ENCODE measurements at places on chromosomes 3 and 15.

GRCh38 chr3:112302150-112302830 lies 8.3 kb upstream of the SLC9C1 start:
- DNase-seq: no peak

GRCh38 chr15:25439369-25439836 lies 579 bp upstream of the UBE3A start:
- DNase-seq: no peak

DNA sequence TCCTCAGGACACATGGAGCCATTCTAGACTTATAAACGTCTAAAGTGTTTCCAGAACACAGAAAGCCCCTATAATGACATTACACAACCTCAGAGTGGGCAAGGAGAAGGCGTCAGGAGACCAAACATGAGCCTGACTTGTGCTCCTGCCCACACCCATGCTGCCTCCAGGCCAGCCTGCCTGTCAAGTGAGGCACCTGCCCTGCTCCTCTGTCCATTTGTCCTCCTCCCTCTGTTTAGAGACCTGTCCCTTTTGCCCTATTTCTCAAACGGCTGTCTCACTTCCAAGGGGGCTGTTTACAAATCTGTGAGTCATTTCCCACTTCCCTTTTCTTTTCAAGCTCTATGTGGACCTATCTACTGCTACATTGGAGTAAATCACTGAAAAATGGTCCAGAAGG lies 21.0 kb downstream of the ZDHHC3 start:
- no peak for DNase-seq

GRCh38 chr3:66948838-66949237 lies 49.3 kb upstream of the KBTBD8 start:
- no peak for DNase-seq

DNA sequence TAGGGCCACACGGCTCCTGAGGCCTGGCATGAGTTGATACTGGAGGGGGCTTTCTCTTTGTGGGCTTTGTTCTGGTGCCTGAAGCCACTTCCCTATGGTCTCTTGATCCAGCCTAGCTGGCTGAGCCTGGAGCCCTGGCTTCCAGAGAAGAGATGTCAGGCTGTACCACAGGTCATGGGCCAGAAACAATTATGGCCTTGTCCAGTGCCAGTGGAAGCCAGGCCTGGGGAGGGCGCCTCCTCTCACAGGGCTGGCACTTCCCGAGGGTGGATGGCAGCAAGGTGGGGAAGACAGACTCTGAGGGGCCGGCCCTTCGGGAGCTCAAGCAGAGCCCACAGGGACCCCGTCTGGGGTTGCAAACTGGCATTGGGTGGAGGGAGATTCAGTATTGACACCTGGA lies 34.9 kb upstream of the ACAD9 start:
- DNase-seq: no peak

DNA sequence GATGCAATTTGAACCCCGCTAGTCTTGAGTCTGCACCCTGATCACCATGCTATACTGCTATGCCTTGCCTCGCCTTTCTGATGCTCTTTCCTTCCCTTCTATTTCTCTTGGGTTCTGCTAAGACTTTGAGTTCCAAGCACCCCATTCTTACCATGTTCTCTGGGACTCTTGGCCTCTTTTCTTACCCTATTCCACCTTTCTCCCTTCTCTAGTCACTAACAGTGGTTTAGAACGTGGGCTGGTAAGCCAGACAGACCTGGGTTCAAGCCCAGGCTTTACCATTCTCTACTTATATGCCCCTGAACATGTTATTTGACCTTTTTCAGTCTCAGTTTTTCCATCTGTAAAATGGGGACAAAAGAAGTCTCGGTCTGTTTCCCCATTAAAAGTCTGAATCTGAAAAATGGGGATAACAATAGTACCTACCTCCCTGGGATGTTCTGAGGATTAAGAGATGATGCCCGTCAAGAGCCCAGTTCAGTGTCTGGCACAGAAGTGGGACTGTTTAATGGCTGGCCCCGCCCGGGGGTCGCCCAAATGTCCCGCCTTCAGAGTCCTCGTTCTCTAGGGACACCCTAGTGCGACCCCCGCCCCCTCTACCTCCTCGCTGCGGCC lies 376 bp downstream of the TADA3 start:
- no peak for DNase-seq

DNA sequence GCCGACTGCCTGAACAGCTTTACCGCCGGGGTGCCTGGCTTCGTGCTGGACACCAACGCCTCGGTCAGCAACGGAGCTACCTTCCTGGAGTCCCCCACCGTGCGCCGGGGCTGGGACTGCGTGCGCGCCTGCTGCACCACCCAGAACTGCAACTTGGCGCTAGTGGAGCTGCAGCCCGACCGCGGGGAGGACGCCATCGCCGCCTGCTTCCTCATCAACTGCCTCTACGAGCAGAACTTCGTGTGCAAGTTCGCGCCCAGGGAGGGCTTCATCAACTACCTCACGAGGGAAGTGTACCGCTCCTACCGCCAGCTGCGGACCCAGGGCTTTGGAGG lies 815 bp downstream of the SPINT1 start:
- DNase-seq: peak; percentile 14

GRCh38 chr3:189602471-189602870 lies 28.7 kb upstream of the TP63 start:
- no peak for DNase-seq

DNA sequence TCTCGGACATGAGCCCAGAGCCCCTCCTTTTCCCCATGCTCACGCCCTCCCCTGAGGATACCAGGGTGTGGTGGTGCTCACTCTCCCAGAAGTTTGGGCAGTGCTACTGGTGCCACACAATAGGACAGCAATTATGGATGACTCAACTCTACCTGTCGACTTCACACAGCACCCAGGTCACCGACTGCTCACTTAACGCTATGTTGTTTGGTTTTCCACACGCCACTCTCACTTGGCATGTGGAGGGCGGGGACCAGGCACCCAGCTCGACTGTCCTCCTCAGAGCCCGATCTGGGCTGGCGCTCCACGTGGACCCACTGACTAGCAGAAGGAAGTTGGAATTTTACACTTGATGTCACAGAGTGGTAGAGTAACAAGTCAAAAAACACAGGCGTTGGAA lies 30.9 kb downstream of the STIMATE start:
- no peak for DNase-seq

DNA sequence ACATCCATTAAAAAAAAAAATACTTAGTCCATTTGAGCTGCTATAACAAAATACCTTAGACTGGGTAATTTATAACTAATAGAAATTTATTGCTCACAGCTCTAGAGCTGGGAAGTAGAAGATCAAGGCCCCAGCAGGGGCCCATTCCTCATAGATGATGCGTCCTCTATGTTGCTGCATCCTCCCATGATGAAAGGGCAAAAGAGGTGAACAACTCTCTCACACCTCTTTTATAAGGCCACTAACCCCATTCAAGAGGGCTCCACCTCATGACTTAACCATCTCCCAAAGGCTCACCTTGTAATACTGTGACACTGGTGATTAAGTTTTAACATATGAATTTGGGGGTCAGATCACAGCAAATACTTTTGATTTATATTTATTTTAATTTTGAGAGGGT lies 3.0 kb upstream of the TLNRD1 start:
- DNase-seq: no peak

GRCh38 chr3:112376992-112377391 lies 44.0 kb downstream of the CD200 start:
- DNase-seq: no peak

DNA sequence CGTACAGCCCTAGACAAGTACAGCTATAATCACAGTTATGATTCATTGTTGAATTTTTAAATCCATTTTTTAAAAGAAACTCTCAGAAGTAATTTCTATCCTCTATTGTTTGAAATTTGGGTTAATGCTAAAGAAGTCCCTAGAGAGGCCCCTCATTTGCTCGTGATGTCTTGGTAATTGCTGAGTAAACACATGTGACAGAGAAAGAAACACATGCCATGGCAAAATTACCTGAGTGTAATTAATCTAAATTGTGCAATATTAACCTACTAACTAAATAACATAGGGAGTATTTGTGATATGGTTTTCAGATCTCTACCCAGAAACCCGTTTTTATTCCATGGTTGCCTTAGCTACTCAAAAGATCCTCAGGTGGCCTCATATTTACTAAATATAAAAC lies 10.8 kb downstream of the NEK10 start:
- DNase-seq: no peak

Measured in stimulated activated CD8-positive, alpha-beta memory T cell treated with anti-CD3 and anti-CD28 coated beads, Interleukin-2, amount 100 ng/mL, for 48 hours (primary cell).